ENCODE measurements at places on chromosomes 6 and 20.
A peak's percentile ranks its signal among the peaks of the same experiment; 100 is the strongest.

- no peak for DNase-seq
Observed at GRCh38 chr6:109053336-109053735, 41.3 kb downstream of the SESN1 start.

DNA sequence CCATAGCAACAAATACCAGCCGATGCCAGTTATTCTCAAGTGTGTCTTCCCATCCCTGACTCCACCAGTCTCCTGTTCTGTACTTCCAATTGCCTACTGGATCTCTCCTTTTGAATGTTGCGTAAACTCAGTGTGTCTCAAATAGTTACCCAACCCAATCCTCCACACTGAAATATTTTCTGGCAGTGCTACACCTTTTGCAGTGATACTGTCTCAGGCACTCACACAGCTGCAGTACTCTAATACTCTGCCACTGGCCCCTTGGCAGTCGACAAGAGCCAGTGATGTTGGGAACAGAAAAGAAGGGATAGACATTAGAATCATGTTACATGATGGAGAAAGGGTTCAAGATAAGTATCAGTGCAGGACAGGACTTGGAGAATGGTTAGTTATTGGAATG is 31.8 kb upstream of the FOXO3 start:
- no peak for DNase-seq

- no peak for DNase-seq
Observed at GRCh38 chr20:19868441-19868840, 110.4 kb downstream of the RIN2 start.

DNA sequence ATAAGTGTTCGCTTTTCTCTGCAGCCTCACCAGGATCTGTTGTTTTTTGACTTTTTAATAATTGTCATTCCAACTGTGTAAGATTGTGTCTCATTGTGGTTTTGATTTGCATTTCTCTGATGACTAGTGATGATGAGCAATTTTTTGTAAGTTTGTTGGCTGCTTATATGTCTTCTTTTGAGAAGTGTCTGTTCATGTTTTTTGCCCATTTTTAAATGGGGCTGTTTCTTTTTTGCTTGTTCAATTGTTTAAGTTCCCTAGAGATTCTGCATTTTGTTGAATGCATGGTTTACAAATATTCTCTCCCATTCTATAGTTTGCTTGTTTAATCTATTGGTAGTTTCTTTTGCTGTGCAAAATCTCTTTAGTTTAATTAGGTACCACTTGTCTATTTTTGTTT is 295.9 kb downstream of the PACRG start:
- DNase-seq = no peak

GRCh38 chr6:8900056-8900455 is 464.7 kb upstream of the SLC35B3 start:
- no peak for DNase-seq

GRCh38 chr6:14451594-14452374 is 334.2 kb downstream of the CD83 start:
- no peak for DNase-seq

DNA sequence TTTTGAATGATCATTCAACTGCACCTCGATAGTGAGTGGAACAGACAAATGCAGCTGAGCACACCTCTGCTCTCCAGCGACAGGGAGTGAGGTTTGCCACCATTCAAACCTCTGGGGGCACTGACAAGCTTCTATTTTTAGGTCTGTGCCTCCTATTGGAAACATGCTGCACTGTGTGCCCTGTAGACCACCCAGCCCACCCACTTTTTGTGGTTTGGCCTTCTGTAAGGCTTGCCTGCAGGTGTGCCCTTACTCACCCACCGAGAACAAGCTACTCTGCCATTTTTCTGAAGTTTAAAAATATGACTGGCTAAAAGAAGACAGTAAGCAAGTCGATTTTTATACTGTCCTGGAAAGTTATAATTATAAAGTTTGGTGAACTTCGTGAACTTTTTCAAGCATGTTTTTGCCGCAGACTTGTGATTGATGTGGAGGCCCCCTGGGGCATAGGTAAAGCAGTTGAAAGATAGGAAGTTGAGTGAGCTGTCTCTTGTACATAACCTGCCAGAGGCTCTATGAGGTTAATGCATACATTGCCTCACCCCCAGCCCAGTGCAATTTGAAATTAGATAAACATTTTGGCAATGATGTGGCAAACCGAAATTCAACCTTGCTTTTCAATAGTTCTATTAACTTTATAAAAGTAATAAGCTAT is 53.8 kb downstream of the ADGRG6 start:
- no peak for DNase-seq

DNA sequence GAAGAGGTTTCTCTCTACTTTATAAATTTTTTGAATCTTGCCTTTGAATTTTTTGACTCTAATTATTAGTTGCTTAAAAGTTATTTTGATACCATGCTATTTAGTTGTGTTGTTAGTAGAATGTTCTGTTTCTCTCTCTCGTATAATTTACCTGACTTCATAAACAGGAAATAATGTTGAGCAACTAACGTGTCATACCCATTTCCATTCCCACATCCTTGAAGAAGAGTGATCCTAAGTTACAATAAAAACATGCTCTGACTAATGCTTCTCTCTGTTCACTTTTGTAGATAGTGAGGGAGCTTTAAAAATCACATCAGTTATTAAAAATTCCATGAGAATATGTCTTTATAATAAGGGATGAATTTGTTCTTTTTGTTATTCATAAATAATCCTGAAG is 69.7 kb downstream of the SAMD5 start:
- peak; percentile 4 for DNase-seq

DNA sequence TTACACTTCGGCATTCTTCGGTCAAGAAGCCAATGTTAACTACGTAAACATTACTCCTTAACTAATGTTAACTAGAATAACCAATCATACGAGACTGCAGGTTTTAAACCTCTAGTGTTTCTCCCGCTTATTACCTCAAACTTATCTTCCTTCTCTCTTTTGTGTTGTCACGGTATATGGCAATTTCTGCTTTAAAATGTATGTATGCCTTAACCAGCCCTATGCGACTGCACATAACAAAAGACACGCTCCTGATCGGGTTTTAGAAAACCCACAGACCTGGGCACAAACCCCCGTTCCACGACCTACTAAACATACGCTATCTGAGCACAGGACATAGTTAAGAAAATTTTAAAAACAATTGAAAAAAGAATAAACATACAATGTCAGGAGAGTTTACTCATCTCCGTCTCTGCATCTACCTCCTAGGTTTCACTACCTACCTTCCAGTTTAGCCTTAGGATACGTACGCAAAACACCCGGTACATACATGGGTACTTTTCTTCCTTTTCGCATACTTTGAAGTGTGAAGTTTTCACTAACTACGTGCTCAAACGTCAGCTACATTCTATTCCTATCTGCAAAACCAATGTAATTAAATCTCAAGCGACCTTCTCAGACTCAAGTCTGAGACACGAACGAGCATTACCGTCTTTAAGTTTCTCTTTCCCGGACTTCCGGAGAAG is 1.1 kb downstream of the CD164 start:
- DNase-seq = peak; percentile 12

- DNase-seq = no peak
Observed at GRCh38 chr6:87099472-87099871, 4.6 kb upstream of the CGA start.

DNA sequence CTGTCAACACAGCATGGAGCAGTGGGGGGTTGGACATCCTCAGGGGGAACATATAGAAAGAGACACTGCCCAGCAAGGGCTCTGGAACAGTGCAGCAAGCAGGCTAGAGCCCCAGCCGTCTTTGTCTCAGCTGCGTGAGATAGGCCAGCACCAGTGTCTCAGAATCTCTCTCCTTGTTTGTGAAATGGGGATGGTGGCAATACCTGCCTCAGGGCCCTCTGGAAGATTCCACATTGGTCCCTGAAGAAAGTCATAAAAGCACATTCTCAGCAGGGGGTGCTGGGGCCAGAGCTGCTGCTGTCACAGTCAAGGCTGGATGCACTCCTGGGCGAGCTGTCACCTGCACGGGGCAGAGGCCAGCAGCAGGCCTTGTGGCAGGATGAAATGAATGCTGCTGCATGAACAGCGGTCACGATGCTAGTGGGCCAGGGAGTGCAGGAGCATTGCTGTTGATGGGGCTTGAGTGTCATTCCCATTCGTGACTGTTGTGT is 121.7 kb downstream of the SYCP2 start:
- no peak for DNase-seq

- no peak for DNase-seq
Observed at GRCh38 chr20:33979094-33979493, 14.6 kb upstream of the RALY start.

DNA sequence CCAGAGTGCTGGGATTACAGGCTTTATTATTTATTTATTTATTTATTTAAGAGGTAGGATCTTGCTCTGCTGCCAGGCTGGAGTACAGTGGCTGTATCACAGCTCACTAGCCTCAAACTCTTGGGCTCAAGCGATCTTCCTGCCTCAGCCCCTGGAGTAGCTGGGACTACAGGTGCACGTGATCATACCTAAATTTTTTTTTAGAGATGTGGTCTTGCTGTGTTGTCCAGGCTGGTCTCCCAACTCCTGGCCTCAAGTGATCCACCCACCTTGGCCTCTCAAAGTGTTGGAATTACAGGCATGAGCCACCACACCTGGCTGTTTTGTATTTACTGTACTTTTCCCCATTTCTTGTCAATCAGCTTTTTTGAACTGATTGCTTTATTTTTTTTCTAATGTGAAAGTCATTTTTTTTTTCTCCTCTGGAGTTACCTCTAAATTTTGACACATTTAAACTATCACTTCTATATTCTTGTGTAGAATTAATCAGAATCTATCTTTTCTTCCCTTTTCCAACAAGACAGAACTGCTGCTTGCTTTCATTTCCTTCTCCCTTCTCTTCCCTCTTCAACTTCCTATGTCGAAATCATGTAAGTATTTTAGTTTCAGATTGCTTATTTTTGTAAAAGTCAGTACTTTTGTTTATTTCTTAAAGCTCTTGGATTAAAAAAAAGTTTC is 12.0 kb downstream of the PANK2 start:
- no peak for DNase-seq

- no peak for DNase-seq
Observed at GRCh38 chr20:43820731-43821330, 93.8 kb upstream of the TOX2 start.

GRCh38 chr20:36153736-36154699 is 522 bp upstream of the EPB41L1 start:
- DNase-seq = peak; percentile 76

DNA sequence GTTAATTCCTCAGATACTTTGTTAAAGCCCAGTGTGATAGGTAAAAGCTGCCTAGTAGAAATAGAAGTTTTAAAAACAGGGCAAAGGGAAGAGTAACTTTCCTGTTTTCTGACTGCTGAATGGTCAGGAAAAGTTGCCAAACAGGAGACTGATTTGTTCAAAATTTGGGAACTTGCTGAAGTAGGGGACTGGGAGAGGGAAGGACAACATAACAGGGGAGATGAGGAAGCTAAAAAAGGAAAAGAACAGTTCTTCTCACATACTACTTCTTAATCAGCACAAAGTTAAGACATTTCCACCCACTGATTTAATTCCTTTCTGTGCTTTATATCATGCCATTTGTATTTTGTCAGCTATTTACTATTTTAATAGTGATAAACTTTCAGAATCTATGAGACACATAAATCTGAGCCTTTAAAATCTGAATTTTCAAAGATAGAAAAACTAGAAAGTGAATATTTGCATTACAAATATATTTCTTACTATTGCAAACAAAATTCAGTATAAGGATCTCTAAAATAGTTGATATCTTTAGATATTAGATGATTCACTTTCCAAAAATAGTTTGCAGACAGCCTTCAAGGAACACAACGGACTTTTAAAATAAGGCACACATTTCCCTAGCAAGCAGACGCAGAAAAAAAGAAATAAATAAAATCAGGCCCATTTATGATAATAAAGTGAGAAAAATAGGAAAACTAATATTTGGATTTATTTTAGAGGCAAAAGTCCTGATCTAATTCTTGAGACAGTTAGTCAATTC is 36.9 kb upstream of the SLC16A10 start:
- DNase-seq = no peak

GRCh38 chr6:14083262-14083661 is 34.3 kb upstream of the CD83 start:
- no peak for DNase-seq

DNA sequence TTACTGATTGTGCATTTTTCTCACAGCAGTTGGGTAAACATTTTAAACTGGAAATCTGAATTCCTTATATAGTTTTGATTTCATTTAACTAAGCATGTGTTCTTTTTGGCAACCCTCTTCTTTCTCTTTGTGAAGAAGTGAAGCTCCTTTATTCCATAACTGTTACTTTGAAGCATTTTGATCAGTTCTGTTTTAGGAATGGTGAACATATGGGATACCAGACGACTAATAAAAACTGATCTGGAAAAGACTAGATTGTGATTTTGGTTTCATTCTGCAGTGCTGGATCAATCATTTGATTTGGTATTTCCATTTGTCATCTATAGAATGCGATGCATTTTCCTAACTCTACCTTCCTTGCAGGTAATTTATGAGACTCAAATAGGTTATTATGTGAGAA is 9.8 kb downstream of the AFG1L start:
- DNase-seq = no peak

DNA sequence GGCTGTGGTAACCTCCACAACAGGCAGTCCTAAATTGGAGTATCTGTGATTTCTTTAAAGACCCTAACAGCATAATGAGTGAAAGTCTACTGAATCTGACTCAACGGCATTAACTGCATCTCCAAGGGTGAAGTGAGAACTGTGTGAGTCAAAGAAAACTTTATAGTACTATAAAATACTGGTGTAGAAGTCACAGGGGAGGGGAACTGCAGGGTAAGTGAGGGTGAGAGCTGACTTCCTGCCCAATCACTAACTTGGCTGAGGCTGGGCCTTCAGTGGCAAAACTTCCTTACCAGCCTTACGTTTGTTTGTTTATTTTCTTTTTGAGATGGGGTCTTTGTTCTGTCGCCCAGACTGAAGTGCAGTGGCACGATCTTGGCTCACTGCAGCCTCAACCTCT is 109.8 kb downstream of the PTPRK start:
- DNase-seq = no peak

GRCh38 chr20:49100972-49101371 is 54.9 kb downstream of the CSE1L start:
- no peak for DNase-seq

GRCh38 chr6:55578537-55579363 is at the start of gene HMGCLL1:
TSS of gene HMGCLL1 (minus strand) at chr6:55579192. CDS start at chr6:55579055, 137 bp downstream.
- DNase-seq = peak; percentile 9

DNA sequence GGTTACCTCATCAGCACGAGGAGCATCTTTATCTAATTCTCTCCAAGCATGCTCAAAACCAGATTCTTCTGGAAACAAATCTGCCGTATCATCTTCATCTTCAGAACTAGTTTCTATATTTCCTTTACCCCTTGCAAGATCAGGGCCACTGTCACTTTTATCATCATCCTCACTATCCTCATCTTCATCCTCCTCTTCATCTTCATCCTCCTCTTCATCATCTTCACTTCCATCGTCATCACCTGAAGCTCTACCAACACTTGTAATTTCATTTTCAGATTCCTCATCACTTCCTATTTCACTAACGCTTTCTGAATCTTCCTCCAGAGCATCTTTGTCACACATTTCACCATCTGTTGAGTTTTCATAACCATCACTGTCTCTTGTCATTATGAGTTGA is 8.9 kb downstream of the ESF1 start:
- DNase-seq = no peak

Measured in fibroblast of skin of back (primary cell).